C1 segment of cervical spinal cord (tissue), 14 donors: ENCODE measurements at places on chromosomes 1 and 21.

DNA sequence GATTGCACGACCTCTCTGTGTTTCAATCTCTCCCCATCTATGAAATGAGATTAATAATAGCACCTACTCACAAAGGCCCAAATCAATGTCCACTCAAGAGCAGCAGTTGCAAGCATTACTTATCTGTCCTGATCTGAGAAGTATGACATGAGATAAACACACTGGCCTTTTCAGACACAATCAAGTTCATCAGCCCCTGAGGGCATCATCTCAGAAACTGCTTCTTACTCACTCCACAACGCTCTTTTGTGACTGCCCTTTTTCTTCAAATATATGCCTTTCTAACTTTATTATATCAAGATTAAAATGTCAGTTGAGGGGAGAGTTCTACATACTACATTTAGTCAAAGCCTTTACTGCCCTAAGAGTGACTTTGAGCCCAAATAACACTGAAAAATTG, 371.9 kb upstream of the SPAG17 start:
- no peak for DNase-seq

DNA sequence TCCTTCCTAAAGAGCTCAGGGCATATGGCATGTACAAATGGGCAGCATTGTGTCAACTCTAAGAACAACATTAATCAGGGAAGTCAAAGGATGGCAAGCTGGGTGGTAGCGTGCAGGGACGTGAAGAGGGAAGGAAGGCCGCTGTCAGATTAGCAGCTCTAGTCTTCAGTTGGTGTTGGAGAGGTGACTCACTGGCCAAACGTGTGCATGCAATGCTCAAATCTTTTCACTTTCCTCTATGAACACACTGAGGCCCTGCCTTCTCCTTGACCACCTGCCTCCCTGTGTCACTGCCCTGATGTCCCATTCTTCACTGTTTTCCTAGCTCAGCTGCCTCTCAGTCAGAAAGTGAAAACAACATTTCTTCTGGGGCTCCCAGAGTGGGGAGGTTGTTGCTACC, 5.9 kb upstream of the PIGR start:
- no peak for DNase-seq

- no peak for DNase-seq
Observed at GRCh38 chr21:35925497-35925896, 134.8 kb downstream of the SETD4 start.

DNA sequence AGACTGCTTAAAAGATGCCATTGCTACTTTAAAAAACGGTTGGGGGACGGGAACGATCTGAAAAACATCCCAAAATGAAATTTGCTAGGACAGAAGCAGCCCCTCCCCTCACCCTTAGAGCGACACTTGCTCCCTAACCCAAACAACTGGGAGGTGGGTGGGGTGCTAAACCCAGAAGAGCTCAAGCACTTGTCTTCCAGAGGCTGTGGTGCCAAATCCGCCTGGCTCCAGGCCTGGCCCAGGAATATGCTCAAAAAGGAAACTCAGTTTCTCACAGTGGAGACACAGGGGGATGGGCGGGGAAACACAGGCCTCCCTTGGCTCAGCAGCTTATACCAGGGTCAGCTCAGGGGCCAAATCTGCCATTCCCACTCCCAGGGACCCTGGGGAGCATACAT, 644 bp upstream of the PBXIP1 start:
- peak; percentile 59 for DNase-seq

DNA sequence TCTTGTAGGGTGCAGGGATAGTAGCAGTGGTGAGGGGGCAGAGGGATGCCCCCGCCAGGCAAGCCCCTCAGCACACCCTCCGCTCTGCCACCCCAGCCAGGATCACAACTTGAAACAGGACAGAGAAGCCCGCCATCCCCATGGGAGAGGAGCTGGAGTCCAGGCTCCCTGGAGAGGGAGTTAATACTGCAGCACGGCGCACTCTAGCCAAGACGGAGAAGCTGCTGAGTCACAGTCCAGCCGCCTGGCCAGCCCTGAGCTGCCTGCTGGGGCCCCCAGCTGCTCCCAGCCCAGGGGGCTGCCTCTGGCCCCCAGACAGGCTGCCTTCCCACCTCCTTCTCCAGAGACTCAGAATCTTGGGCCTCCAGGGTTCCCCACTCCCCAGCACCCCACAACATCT, 87.2 kb downstream of the SYT2 start:
- no peak for DNase-seq

DNA sequence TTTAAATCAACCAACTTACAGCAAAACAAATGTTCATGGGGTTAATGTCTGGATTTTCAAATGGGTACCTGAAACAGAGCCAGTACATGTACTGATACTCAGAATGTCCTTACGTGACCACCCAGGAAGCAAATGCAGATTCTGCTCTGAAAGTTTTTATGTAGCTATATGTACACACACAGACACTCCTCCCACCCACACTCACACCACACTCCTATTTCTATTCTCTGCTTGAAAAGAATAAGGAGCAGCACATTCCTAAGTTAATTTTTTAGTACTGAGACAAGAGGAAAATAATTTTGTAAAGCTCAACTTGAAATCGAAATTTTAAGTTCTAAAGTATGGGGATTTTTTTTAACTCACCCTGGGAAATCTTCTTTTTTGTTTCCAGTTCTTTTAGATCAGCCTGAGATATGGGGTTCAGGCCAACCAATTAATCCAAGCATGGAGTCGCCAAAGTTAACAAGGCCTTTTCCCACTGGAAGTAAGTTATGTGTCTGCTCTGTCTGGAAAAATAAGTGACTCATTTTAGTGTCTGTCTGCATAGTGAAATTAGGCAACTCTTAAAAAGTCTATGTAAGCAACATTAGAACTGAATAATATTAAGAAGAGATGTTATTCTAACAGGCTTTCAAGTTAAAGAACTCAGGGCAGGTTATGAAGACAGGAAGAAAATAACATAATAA, 75.5 kb upstream of the DYNLT5 start:
- DNase-seq, result no peak

- no peak for DNase-seq
Observed at GRCh38 chr1:18309552-18310155, 171.1 kb upstream of the KLHDC7A start.

- DNase-seq, result no peak
Observed at GRCh38 chr1:108671143-108671542, 10.2 kb upstream of the HENMT1 start.

DNA sequence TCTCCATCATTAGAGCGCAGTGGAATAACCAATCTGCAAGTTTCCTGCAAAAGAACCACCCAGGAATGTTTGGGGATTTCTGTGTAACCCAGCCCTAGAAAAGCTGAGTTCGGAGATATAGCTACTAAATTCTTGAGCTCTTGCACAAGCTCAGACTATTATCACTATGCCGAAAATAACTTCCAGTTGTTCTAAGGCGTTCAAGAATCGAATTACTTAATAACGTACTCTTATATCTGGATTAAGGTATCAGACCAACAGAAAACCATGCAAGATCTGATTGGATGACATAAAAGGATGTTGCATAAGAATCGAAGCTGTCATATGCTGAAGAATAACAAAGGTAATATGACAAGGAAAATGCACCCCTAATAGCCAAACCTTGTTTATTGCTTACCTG, 7.5 kb upstream of the LAMC2 start:
- DNase-seq, result no peak

DNA sequence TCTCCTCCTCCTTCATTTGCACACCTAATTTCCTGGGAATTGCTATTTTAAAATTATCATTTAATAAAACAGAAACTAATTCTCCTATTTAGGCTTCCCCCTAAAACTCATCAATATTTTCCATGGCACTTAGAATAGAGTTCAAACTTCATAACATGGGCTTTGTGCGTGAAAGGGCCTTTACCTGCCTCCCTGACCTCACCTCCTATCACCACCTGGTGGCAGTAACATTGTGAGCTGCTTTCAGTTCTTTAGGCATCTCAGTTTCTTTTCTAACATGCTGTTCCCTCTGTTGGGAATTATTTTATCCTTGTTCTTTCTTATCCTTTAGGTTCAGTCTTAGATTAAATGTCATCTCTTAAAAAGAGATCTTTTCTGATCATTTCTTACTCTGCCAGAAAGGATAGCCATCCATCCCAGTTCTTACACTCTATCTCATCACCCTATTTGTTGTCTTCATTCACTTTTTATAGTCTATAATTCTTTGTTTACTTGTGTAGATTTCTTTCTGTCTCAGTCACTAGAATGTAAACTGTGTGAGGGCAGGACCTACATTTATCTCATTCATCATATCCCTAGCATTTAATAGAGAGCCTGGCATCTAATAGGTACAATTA, 133.8 kb upstream of the KIAA1614 start:
- DNase-seq, result no peak

DNA sequence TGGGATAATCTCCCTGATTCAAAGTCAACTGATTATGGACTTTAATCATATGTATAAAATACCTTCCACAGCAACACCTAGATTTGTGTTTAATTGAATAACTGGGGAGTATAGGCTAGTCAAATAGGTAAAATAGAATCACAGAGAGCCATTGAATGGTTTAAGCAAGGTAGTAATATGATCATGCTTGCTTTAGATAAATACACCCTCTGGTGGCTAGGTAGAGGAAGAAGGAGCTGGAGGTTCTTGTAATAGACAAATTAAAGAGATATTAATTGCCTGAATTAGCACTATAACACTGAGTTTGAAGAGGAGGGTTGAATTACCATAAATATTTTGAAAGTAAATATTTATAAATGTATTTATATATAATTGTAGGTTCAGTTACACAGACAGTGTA, 40.3 kb downstream of the DIRAS3 start:
- DNase-seq, result no peak

- peak; percentile 10 for DNase-seq
Observed at GRCh38 chr1:215082532-215083382, at the start of gene KCNK2. Gene KCNK2, plus strand, starts transcription at chr1:215082737. Its CDS starts 649 bp downstream, at chr1:215083386.

- no peak for DNase-seq
Observed at GRCh38 chr1:184292101-184292500, 94.7 kb upstream of the C1orf21 start.

DNA sequence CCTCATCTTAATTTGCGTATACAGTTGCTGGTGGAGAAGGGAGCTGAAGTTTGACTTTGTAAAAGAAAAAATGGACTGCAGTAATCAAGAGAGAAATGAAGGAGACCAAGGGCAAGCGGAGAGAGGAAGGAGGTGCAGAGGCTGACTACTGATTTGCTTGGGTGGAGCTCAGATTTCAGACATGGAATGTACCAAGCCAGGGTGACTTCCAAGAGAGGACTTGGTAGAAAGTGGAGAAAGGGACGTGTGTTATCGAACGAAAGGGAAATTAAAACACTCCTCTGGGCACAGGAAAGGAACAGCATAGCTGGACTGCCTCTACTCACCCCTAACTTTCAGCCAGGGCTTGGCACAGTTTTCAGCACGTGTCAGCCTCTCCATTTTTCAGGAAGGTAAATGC, 15.1 kb upstream of the HEATR1 start:
- DNase-seq, result no peak

- no peak for DNase-seq
Observed at GRCh38 chr1:78385744-78386462, 104.9 kb upstream of the PTGFR start.

DNA sequence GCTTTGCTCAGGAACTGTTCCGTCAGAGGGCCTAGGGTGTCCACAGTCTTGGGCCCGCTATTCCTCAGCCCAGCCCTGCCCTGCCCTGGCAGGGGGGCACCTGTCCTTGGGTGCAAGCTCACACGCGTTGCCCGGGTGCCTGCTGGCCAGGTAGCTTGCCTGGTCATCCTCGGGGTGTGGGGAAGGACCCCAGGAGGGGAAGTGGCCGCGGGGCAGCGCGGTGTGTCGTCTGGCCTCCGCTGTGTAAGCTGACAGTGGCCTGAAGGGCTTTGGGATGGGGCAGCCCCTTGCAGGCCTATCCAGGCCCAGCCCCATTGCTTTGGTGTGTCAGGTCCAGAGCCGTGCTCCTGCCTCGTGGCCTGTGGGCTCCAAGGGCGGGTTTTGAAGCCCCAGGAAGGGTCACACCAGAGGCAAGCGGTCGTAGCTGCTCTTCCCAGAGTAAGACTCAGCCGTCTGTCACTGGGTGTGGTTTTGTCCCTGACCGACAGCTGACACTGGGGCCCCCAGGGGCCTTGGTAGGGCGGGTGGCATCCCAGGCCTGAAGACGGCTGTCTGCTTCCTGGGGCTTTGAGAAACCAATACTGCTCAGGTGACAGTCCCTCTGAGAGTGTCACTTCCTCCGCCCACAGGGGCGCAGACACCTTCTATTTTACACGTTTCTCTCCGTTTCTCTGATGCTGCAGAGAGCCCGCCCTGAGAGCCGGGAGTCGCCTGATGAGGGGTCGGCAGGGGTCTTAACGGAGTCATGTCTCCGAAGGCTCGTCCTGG, 72.1 kb downstream of the SKI start:
- DNase-seq, result no peak

- DNase-seq, result no peak
Observed at GRCh38 chr21:29382030-29382654, 83.4 kb downstream of the BACH1 start.

DNA sequence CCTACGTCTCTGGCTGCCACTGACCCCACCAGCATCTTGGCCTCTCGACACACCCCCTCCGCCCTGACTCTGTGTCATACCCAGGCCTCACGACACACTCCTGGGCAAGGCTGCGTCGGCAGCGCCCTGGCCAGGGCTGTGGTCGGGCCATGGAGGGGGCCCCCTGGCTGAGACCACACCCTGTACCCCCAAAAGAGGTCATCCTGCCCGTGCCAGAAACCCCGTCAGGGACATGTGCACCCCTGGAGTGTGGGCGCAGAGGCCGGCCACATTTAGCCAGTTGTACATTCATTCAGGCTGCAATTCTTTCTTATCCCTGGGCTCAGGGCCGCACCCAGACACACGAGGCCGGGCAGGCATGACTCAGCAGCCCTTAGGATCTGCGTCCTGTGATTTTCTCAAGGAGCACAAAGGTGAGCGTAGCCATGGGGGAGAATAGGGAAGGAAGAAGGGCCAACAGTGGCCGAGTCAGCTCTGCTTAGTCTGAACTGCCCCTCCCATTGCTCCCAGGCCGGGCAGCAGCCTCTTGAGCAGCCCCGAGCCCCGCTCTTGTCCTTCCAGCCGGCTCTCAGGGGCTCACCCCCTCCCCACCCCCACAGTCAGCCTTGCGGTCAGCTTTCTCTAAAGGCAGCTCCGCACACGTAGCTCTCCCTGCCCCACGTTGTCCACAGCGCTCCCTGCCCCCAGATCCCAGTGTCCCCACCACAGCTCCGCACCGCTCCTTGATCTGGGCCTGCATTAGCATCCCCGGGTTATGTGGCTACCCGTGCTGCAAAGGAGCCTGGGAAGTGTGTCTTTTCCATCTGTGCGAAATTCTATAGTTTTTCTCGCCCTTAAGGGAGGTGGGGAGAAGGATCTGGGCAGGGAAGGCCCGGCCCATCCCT, 7.9 kb downstream of the CSTB start:
- peak; percentile 31 for DNase-seq

DNA sequence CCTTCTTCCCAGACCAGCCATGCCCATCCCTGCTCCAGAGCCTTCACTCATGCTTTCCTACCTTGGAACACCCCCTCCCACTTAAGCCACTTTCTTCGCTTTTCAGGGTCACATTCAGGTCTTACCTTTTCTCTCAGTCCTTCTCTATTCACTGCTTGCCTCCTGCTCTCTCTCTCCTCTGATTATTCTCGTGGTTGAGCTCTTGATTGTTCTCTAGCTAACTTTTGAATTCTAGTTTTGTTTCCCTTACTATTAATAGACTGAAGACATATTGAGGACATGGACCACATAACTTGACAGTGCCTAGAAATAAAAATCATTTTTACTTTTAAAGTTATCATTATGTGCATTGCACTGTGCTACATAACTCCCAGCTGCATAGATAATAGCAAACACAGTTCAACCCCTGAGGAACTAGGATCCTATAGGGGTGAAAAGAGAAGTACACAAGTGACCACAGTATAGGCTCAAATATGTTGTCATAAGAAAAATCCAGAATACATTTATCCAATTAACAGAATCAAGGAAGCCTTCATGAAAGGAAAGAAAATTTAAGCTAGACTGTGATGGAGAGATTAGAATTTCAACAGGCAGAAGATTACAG, 21.5 kb downstream of the INSL5 start:
- DNase-seq, result no peak

GRCh38 chr1:213987927-213988506, at the start of gene PROX1:
Gene PROX1, plus strand, starts transcription at chr1:213987973. Its CDS starts 8,563 bp downstream, at chr1:213996536.
- peak; percentile 75 for DNase-seq
